ENCODE measurements at places on chromosomes 7 and 10.

DNA sequence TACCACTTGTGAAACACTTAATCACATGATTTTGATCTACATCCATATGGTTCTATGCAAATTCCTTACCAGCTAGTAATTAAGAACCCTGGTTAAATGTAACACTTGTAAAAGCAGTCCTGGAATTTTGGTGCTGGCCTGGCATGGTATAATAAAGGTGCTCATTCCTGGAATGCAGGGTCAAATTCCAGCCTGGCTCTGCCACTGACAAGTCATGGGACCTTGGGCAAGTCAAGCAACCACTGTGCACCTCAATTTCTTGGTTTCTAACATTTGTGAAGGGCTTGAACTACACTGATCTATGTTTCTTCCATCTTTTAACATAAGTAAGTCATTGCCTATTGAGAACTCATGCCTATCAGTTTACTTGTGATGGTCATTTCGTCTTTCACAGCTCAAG, 91.9 kb upstream of the PIK3CG start:
- no peak for DNase-seq

DNA sequence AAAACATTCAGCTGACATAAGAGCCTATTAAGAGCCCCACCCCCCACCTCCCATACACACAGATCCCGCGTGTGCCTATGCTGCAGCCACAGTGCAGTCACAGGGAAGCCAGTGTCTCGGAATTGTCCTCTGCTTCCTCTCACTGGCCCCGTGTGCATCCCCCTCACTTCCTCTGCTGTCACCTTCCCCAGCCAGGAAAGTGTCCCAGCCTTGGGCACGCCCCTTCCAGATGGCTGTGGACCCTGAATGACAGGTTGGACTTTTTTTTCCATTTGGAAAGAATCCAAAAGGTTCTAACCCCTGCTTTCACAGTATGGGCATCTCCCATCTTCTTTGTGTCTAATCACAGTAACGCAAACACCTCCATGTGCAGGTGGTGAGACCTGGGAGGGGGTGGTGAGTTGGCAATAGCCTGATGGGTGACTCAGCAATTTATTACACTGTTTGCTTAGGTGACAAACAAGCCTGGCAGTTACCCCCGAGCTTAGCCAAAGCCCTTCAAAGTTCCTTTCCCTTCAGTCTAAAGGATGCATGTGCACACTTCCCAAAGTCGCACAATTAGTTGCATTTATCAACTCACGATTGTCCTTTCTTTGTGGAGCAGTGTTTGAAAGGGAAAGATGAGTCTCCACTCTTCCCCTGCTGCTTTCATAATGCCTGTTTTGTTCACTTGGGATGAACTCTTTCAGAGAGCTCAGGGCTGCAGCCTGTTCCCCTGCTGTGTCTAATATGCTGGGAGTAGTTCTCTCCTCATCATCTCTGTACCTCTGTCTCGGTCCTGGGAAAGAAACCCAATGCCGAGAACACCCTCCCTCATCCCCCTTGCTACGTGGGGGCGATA, 67.5 kb upstream of the EFCAB10 start:
- no peak for DNase-seq

DNA sequence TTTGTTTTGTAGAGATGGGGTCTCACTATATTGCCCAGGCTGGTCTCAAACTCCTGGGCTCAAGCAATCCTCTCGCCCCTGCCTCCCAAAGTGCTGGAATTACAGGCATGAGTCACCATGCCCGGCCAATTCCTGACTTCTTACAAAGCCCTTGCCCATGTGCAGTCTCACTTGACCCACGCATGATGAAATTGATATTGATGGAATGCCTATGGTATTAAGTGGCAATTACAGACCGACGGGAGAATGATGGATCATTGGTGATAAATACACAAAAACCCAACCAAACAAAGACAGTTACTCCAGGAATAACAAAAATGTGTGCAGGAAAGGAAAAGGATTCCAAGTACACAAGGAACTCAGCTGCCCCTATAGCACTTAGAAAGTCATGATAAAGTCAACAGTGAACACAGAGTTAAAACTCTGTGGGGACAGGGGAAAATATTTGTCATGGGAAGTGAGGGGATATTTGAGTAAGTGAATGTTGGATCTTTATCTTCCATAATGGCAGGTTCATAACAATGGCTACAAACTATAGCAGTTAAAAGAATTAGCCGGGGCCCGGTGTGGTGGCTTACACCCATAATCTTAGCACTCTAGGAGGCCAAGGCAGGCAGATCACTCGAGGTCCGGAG, 21.6 kb downstream of the HIP1 start:
- DNase-seq, result peak; percentile 83

- DNase-seq, result no peak
Measured at GRCh38 chr10:96610817-96611216, 24.0 kb upstream of the TM9SF3 start.

- no peak for DNase-seq
Measured at GRCh38 chr7:134948246-134948645, 38.1 kb upstream of the AGBL3 start.

DNA sequence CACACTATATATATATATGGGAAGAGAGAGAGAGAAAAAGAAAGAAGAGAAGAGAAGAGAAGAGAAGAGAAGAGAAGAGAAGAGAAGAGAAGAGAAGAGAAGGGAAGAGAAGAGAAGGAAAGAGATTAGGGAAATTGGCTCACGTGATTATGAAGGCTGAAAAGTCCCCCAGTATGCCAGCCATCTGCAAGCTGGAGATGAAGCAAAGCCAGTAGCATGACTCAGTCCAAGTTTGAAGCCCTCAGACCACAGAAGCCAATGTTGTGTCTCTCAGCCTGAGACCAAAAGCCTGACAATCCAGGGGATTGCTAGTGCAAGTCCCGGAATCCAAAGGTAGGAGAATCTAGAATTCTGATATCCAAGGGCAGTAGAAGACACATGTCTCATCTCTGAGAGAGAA, 206.3 kb upstream of the PRSS1 start:
- DNase-seq, result peak; percentile 71

DNA sequence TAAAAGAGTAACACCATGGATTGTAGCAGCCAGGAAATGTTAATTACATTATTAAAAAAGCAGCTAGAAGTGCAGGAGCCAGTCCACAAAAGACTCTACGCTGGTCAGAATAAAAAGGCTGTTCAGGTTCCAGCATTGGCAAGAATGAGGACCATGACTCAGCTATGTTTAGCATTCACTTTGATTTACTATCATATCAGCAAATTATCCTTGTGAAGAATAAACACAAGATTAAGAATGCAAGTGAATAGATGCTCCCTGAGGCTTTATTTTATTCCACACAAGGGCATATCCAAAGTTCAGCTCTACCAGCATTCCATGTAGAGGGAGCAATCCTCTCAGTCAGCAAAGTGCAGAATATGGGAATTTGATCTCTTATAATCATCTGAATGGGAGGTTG, 13.6 kb downstream of the DGKB start:
- no peak for DNase-seq

- peak; percentile 39 for DNase-seq
Measured at GRCh38 chr7:150986099-150986512, 4.7 kb upstream of the NOS3 start.

DNA sequence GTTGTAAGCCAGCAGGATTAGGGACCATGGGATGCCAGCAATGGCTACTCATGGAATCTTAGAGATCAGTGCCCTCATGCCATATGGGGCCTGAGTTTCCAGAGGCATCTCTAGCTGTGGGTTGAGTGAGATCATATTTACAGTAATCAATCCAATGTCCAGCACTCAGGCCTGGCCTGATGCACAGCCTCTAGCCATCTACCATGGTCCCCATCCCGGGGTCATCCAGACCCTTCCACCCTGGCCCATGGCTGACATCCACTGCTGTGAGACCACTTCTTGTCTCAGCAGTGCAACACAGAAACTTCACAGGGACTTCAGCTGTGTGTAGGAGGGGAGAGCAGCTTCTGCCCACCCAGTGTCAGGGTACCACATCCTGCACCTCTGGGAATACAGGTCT, 6.5 kb upstream of the ADCY1 start:
- no peak for DNase-seq

DNA sequence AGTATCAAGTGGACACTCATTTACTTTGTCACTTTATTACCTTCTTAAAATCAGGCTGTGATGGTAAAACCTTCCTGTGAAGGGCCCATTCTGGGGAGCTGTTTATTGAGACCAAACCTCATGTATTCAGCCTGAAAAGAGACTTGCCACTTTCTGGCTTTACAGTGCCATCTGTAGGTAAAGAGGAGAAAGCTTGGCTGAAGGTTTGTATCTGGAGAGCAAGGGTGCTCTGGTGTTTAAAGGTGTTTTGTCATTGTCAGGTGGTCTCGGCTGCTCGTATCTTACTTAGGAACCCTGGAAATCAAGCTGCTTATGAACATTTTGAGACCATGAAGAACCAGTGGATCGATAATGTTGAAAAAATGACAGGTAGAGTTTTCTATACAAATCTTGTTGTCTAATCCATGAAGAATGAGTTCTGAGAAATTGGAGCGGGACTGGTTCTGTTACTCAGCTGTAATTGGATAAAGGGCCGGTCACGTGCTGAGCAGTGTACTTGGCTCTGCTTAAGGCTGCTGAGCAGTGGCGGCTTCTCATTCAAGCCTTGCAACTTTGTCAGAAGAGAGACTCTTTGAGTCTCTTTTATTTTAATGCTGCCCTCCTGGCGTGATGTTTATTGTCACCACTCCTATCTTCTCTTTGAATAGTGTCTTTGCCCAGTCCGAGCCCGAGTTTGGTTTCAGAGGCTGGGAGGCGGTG, 46.9 kb downstream of the AP3M1 start:
- DNase-seq, result no peak

GRCh38 chr7:90180649-90181048, 26.4 kb downstream of the STEAP1 start:
- no peak for DNase-seq

DNA sequence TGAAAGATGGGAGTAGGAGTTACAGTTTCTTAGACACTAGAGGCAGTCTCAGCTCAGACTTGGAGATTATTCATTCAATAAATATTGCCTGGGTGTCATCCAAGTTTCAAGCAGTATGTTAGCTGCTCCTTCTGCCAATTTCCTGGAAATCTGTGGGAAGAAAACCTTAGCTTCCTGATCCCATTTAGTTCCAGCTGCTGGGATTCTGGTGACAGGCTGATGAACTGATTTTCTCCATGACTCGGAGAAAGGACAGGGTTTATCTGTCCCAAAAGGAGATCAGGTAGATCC, 95.8 kb downstream of the CLEC2L start:
- DNase-seq, result peak; percentile 37

- DNase-seq, result peak; percentile 52
Measured at GRCh38 chr7:102024769-102025391, 207.5 kb downstream of the CUX1 start.

- DNase-seq, result no peak
Measured at GRCh38 chr7:92456236-92456635, 9.0 kb downstream of the GATAD1 start.

DNA sequence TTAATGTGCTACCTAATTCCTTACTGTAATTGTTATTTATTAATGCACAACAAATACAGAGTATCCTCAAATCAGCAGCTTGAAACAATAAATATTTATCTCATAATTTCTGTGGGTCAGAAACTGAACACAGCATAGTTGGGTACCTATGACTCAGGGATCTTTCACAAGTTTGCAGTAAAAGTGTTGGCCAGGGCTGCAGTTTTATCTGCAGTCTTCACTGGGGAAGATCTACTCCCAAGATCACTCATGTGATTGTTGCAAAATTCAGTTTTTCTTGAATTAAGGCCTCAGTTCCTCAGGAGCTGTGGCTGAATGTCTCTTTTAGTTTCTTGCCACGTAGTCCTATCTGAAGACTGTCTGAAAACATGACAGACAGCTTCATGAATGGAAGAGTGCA, 237.8 kb downstream of the ZWINT start:
- peak; percentile 43 for DNase-seq

DNA sequence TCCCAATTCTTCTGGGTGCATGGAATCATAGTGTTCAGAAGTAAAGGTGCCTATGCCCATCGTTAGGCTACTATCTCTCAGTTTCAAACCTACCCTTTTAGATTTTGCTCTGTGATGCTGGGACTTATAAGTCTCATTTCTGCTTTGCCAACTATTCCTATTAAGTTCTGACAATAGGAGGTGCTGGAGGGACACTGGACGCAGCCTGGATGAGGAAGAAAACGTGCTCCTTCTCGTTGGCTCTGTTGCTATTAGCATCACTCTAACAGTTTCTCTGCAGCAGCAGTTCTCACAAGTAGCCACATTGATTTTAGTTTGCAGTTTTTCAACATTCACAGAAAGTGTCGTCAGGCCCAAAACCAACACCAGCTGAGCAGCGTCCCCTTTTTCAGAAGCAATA, 72.4 kb downstream of the ABCC2 start:
- peak; percentile 73 for DNase-seq

GRCh38 chr10:69222157-69223027, 2.3 kb downstream of the HKDC1 start:
- peak; percentile 74 for DNase-seq

GRCh38 chr7:85452674-85453073, 265.8 kb upstream of the SEMA3D start:
- DNase-seq, result peak; percentile 49

- no peak for DNase-seq
Measured at GRCh38 chr10:96529634-96530279, 16.0 kb upstream of the TLL2 start.

DNA sequence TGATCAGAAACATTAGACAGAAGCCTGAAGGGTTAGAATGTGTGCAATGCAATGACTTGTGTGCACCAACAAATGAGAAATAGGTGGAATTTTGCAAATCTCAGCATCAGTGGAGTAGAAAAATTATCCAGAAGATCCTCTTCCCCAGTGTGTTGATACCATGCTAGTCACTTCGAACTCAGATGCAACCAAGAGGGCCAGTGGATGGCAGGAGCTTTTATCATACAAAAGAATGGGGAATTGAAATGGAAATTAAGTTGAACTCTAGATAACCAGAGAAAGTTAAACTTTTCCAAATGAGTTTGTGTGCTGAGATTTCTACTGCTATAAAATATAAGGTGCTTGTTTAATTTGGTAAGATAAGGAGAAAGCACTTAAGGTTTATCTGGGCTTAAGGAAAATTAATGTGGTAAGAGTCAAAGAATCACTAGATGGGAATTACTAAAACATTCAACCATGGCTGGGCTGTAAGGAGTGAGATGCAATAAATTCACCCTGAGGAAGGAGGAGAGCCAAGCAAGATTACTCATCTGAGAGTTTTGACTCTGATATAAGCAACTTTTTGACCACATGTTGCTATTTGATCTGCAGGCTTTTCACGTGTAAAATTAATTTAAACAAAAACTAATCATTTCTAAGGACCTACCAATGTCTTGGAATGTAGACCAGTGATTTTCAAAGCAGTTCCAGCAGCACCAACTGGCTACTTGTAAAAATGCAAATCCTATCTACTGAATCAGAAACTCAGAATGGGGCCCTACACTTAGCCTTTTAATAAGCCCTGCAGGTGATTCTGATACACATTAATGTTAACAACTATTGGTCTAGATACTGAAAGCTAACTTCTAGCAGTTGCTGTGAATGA, 113.2 kb downstream of the CDC14C start:
- DNase-seq, result no peak

- peak; percentile 90 for DNase-seq
Measured at GRCh38 chr10:131946321-131946751, 35.4 kb downstream of the BNIP3 start.

GRCh38 chr7:2009541-2010001, 223.2 kb downstream of the MAD1L1 start:
- DNase-seq, result no peak
